ENCODE measurements at places on chromosomes 6 and 20.

DNA sequence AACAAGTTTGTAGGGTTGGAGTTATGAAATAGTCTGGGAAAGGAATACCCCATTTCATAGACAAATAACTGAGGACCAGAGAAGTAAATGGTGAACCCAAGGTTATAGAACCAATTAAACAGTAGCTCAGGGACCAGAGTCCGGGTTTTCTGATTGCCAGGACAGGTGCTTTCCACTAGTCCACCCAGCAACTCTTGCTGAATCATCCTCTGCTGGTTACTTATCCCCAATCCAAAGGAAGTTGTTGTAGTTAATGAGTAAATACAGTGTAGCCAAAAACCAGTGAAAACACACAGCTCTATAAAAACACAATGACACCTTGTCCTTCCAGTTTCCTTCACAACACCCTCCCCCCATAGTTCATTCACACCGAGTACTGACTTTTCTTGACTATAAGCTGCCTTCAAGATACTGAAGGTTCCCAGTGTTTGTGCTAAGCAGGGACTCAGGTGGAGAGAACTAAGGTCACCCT, 766 bp upstream of the TINAG start:
- DNase-seq, result no peak

GRCh38 chr20:35490736-35491181, 35.4 kb downstream of the CEP250 start:
- peak; percentile 19 for DNase-seq

DNA sequence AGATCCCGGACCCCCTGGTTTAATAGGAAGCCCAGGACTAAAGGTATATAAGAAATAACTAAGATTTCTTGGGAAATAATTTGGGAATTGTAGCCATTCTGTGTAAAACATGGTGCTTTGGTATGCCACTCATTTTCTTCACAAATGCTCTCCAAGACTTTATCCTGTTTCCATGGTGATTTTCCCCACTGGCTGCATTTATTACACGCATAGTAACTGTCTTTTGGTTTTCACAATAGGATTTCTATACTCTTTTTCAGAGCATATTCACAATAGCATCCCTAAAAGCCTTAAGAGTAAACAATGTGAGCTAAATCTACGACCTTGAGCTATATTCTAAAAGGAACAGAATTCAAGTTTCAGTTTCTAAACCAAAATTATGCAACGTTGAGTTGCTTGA, 160.8 kb downstream of the COL9A1 start:
- DNase-seq, result no peak

DNA sequence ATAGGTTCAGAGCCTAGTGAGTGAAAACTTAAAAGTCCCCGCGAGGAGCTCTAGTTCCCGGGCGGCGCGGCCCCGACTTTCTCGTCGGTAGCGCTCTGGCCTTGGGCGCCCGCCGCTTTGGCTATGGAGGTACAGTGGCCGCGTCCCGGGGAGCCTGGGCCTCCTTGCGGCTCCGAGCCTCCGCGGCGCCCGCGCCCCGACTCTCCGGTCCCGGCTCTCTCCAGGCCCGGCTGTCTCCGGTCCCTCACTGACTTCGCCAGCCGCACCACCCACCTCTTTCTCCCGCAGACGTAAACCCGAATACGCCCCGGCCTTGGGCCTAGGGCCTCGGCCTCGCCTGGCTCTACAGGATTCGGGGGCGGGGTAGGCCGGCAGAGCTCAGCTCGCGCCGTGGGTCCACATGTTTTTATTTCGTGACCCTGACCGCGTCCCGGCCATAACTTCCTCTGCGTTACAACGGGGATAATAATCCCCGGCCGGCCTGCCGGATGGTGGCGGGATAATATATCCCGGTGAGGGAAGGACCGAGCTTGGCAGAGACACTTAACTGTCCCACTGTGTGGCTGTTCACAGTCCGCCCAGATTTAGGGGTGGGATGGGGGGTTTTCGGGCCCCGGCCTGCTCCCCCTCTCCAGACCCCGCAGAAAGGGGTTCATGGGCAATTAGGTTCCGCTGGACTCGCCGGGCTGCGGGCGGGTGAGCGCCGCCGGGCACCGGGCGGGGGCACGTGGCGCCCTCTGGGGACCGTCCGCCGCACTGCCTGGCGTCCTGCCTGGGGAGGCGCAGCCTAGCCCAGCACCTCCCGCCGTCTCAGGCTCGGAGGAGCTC, 10.0 kb upstream of the TBX18 start:
- DNase-seq, result no peak

DNA sequence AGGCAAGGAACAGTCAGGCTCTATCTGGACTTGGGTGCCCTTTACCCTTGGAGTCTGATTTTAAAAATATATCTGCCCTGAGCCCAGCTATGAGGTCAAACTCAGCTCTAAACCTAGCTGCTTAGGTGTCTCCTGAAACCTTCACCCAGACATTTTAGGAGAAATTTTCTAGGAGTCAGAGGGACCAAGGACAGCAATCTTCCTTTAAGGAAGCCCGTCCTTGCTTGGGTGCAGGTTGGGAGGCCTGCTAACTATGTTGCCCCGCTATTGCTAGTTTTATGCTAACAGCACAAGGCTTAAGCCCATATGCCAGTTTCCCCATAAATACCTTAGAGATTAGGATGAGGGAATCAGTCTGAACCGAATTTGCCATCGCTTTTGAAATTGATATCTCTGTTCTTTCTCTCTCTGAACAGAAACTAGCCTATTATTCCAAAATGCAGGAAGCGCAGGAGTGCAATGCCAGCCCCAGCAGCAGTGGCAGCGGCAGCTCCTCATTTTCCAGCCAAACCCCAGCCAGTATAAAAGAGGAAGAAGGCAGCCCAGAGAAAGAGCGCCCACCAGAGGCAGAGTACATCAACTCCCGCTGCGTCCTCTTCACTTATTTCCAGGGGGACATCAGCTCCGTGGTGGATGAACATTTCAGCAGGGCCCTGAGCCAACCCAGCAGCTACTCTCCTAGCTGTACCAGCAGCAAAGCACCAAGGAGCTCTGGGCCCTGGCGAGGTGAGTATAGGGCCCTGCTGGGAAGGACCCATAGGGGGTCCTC, 2.6 kb downstream of the VGLL2 start:
- DNase-seq, result no peak

GRCh38 chr6:143607974-143608373, 69.8 kb upstream of the PHACTR2 start:
- no peak for DNase-seq
